ENCODE measurements at places on chromosomes 7 and 10.

DNA sequence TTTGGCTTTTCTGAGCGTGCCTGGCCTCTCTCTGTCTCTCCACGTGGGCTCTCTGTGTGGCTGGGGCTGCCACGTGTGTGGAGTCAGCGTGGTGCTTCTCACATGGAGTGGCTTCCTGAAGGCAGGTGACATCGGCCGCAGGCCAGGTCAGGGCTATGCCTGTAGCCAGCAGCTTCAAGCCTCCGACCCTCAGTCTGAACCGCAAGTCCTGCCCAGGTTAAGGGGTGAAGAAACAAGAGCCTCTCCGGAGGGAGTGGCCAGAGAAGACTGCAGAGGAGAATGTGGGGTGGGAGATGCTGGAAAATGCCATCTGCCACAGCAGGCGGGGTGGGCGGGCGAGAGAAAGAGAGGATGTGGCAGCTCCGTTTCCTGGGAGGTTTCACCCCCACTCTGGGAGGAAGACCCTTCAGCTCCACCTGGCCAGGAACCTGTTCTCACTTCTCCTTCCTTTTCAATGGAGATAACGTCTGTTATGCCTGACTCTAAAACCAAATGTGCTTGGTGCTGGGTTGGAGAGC lies 14.3 kb upstream of the VIPR2 start:
- DNase-seq = peak; percentile 79

DNA sequence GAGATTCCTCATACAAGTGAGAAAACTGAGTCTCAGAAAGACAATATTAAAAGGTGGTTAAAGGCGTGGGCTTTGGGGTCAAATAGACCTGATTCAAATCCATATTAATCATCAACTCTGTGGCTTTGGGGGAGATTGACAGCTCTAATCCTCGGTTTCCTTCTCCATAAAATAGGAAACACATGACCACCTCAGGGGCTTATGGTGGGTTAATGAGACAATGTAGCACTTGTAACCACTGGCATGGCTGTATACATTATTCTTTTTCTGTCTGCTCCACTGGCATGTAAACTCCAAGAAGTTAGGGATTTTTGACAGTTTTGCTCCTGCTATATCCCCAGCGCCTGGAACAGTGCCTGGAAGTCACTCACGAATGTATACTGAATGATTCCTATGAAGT lies 120.8 kb upstream of the GAD2 start:
- DNase-seq = no peak

- peak; percentile 49 for DNase-seq
These were observed 107.0 kb upstream of the INSIG1 start for GRCh38 chr7:155190688-155191087.

DNA sequence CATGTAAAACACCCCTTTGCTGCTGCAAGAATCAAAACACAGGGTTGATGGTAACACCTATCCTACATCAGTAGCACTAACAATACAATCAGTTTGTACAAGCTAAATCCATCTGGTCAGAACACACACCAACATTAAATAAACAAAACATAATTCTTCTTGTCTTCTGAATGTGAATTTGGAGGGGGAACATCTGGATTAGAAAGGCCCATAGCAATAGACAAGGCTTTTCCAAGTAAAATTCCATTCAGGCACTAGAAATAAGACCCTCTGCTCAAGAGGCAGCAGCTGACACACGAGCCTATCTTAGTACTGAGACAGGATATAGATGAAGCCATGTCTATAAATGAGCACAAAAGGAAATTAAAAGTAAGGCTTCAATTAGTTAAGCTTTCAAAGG lies 839.9 kb upstream of the LRRTM3 start:
- DNase-seq = no peak

DNA sequence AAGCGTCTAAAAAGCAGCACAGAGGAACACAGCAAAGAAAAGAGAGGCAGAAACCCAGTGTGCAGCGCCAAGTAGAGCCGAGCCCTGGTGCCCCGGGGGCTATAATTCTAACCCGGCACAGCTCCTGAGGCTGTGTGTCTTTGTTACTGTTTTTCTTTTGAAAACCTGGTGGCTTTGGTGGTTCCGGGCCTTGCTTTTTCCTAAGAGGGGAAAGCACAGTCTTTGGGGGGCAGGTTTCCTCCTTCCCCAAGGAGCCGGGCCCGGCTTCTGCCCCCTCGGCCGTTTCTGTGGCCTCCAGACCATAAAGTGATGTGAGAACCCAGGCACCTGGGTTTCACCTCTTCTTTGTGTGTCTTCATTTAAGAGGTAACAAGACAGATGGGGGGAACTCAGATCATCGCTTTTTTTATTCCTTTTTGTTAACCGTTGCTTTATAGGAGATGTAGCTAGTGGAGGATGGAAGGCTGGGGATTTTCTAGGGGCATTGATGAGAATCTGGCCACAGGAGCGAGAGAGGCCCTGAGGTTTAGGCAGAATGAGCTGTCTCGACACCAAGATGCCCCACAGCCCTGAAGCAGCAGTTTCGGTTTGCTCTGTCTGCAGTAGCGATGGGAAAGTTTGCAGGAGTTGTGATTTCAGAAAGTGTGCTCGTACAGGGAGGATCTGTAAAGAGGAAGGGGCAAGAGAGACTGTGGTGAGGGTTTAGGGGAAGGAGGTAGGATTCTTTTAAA lies 367.8 kb upstream of the GALNT17 start:
- no peak for DNase-seq

- DNase-seq = no peak
These were observed 738.6 kb upstream of the LRRTM3 start for GRCh38 chr10:66187053-66187733.

DNA sequence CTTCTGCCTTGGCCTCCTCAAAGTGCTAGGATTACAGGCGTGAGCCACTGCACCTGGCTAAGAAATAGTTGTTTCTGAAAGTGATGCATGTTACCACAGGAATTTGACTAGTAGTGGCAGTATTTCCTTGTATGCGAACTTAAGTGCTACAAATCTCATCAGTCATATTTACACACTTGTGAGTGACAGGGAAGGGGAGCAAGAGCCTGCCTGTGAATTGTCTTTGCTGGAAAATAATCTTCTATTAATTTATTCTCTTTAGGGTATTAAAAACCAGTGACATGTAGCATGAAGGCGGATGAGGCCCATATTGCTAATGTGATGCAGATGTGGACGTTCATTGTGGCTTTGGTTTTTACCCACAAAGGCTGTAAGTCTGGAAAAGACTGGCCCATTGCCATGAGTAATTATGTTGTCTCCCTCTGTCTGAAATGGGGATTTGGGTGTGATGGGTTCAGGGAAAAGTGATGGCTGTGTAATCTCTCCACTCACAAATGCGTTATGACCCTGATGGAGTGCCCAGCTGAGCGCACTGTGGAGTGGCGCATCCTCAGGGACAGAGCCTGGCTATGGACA lies 97.6 kb downstream of the CCNY start:
- no peak for DNase-seq

DNA sequence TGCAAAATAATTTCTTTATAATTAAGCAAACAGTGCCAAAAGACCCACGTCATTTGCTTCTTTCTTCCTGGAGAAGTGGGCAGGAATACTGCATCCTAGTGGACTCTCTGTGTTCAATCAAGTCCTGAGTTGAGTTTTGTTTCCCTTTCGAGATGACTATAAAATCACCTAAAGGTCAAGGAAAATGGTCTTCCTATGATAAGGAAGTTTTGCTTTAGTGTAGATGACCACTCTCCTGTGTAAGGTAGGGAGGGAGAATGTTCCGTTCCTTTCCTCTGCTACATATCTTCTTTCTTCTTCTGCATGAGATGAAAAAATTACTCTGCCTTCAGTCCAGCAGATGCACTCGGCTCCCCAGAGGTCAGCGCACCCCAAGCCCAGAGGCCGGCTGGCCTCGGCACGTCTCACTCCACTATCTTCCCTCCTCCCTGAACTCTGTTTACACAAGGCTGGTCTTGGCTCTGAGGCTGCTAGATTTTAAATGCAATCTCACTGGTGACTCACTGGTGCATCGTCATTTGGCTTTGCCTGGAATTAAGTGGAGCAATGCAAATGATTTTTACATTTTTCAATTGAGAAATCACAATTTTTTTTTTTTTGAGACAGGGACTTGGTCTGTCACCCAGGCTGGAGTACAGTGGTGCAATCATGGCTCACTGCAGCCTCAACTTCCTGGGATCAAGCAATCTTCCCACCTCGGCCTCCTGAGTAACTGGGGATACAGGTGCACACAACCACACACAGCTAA lies 18.6 kb upstream of the VDAC2 start:
- DNase-seq = no peak

Data from NCI-H2171 treated with DMSO at 0.1 percent for 48 hours (cell line).